ENCODE measurements at places on chromosomes 11 and 22.
A peak's percentile ranks its signal among the peaks of the same experiment; 100 is the strongest.

- no peak for DNase-seq
Observed at GRCh38 chr11:116928102-116928777, 90.8 kb upstream of the APOA1 start.

- DNase-seq, result no peak
Observed at GRCh38 chr11:38425578-38425977, 1827.5 kb upstream of the RAG2 start.

DNA sequence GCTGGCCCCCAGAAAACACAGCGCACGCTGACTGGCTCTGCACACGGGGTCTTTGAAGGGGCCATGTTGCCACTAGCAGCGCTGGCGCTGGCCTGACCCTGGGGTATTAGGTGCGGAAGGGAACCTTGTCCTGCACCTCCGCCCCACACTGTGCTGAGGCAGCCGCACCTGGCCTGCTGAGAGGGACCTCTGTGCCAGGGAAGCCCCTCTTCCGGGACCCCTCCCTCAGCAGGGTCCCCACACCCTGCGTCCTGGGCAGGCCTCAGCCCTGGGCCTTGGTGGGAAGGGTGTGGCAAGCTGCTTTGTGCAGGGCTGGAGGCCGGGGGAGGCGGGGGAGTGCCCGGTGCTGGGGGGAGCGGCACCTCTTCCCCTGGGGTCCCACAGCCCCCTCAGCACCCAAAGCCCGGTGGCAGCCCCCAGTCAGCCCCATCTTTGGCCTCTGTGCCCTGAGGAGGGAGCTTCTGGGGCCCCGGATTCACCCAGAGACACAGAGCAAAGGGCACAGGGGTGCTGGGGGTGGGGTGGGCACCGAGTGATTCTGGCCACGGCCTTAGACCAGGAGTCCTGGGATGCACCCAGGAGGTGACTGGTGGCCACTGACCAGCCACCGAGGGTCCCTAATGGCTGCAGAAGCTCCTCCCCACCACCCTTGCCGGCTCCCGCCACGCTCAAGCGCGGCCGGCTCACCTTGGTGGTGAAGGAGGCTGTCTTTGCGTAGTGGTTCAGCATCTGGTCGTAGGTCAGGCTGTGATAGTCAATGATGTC is 11.4 kb downstream of the TTLL8 start:
- DNase-seq, result no peak

DNA sequence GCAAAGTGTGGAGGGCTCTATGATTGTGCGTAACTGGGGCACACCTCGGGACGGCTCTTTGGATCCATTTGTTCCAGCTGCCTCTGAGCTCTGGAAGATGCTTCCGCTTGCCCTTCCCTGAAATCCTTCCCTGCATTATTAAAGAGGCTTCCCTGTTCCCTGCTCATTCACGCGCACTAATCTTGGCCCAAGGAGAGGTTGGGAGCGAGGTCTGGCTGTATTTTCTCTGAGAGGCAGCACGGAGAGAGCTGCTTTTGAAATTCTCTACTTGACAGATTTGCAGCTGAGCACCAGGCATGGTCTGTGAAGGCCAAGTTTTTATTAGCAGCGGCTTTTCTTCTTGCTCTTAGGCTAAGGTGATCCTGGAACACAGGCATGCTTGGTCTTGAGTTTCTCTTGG is 94.8 kb upstream of the NTM start:
- no peak for DNase-seq

DNA sequence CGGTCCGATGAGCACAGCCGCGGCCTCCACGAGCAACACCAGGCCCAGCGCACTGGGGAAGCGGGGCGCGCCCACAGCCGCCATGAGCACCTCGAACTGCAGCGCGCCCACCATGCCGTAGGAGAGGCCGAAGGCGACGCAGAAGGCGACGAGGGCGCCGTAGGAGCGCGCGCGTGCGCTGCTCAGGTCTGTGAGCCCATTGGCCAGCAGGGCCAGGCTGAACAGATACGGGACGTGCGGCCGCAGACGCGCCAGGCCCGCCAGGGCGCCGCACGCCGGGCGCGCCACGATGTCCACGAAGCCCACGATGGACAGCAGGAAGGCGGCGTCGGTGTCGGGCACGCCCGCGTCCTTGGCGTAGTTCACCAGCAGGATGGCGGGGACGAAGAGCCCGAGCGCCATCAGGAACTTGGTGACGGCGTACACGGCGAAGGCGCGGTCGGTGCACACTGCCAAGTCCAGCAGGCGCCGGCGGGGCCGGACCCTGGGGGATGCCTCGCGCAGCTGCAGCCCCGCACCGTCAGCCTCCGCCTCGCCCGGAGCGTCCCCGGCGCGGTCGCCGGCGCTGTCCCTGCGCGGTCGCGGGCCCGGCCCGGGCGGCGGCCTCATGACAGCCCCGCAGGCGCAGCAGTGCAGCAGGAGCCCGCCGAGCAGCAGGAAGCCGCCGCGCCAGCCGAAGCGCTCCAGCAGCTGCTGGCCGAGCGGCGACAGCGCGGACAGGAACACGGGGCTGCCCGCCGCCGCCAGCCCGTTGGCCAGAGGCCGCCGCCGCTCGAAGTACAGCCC is 2.9 kb downstream of the SLC16A8 start:
- DNase-seq, result peak; percentile 11

GRCh38 chr22:42928969-42929837 is 72.1 kb upstream of the ARFGAP3 start:
- no peak for DNase-seq

GRCh38 chr11:64713016-64713707 is 9.8 kb downstream of the NRXN2 start:
- DNase-seq, result peak; percentile 16

DNA sequence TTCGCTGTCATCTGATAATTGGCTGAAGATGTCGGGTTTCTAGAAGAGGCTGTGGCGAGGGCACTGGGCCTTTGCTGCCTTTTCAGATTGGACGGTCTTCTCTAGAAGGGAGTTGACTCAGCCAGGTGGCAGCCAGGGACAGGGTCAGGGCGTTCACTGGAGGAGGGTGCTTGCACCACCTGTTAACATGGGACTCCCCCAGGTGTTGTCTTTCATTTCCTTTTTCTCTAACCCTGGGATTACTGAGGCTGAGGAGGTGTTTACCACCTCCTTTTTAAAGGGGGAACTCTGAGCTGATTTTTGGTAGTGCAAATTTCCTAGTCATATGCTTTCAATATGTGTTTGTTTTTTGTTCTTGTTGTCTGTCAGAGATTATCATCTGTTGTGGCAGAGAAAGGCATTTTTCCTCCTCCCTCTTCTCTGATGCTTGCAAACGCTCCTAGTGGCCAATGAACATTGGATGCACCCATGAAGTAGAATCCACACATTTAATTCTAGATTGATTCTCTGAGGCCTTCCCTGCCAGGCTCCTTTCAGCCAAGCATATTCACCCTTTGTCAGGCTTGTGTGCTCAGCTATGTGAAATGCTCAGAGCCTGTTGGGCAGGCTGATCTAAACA is 54.1 kb downstream of the LDLRAD3 start:
- no peak for DNase-seq

Measured in NCI-H1092 treated with DMSO at 0.1 percent for 48 hours (cell line).